ENCODE measurements at places on chromosomes 3 and 15.
A peak's percentile ranks its signal among the peaks of the same experiment; 100 is the strongest.

DNA sequence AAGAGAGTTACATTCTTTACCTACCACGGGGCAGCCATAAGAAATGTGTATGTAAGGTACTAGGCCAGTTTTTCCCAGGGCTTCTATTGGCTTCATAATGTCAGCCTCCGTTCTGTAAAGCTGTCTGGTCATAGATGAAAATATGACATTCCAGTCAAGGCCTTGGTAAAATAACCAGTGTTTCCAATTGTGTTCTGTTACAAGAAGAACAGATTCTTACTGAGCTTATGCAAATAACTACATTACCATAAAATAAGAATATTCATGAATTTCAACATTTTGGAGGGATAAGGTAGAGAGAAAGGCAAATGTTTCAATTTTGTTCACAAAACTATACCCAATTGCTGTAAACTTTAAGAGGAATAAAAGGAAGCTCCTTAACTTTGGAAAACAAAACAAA, 315.5 kb downstream of the THSD4 start:
- no peak for DNase-seq

GRCh38 chr3:4029135-4029534, 229.9 kb downstream of the LRRN1 start:
- DNase-seq = no peak

- peak; percentile 57 for DNase-seq
Observed at GRCh38 chr3:151156618-151157216, 46.3 kb downstream of the GPR171 start.

DNA sequence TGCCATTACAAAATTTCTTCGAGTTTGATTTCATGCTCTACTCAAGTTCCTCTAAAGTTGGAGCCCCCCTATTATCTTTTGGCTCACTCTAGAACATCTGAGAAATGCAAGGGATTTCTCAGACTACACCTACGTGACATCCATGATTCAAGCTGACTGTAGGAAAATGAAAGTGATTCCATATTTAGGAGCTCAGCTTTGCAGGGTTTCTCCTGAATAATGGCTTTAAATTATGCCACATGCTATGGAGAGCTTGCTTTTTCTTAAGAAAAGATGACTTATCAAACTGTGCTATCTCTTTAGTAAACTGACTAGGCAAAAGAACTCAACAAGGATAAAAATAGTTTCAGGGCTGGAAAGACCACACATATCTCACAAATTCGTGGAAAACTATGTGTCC, 292.1 kb downstream of the LSAMP start:
- DNase-seq = peak; percentile 18

GRCh38 chr3:191314109-191314728, 15.0 kb upstream of the CCDC50 start:
- no peak for DNase-seq

GRCh38 chr15:50798684-50799083, 33.2 kb upstream of the SPPL2A start:
- DNase-seq = no peak

GRCh38 chr3:126530171-126531050, 6.5 kb downstream of the CHST13 start:
- DNase-seq = no peak

DNA sequence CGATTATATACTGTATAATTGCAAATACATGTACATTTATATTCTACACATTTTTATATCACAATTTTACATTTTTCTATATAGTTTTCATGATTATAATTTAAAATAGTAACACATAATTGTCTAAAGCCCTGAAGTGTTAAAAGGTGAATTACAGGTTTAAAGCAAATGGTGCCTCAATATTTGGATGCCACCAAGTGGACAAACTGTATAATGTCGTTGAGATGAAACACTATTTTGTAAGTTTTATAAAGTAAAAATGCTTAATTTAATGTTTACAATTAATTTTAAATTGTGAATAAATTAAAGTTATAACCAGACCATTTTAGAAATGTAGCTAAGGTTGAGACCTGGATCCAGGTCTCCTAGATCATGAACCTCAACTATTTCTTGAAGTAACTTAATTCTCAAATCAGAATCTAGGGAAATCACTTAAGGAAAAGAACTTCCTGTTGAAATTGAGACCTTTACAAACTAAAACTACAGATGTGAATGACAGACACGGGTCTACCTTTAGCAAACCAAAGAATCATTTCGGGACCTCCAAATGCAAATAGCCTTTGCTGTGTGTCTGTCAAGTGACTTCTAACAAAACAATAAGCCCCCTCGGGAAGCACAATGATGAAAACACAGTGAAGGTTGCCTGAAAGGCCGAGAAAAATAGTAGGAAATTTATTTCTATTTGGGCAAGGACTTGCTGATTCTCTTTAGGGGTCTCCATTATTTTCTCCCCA, 37.8 kb downstream of the EHHADH start:
- DNase-seq = no peak

DNA sequence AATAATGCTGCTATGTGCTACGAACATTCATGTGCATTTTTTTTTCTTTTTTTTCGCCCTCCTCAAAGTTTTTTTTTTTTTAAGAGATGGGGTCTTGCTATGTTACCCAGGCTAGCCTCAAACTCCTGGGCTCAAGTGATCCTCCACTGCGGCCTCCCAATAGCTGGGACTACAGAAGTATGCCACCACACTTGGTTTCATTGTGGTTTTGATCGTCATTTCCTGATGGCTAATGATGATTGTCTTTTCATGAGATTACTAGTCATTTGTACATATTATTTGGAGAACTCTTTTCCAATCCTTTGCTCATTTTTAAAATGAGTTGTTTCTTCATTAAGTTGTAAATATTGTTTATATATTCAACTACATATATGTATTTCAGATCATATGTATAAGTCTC, 48.8 kb downstream of the FBXO22 start:
- DNase-seq = no peak

GRCh38 chr3:101278727-101279126, 41.6 kb downstream of the IMPG2 start:
- DNase-seq = no peak

DNA sequence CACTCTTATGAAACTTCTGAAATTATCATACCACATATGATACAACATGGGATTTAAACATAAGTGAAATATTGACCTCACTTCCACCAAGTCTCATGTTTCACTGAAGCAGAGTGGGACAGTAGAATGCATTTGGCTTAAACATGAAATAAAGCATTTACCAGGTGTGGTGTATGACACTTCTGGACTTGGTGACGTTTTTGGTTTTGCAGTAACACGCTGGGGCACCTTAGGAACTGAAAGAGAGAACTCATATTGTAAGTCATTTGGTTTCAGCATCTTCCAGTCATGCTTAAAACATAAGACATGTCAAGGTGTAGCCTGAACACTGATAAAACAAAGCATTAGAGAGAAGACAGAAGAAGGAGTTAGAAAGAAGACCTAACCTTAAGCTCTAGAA, 95.3 kb downstream of the TFG start:
- no peak for DNase-seq

DNA sequence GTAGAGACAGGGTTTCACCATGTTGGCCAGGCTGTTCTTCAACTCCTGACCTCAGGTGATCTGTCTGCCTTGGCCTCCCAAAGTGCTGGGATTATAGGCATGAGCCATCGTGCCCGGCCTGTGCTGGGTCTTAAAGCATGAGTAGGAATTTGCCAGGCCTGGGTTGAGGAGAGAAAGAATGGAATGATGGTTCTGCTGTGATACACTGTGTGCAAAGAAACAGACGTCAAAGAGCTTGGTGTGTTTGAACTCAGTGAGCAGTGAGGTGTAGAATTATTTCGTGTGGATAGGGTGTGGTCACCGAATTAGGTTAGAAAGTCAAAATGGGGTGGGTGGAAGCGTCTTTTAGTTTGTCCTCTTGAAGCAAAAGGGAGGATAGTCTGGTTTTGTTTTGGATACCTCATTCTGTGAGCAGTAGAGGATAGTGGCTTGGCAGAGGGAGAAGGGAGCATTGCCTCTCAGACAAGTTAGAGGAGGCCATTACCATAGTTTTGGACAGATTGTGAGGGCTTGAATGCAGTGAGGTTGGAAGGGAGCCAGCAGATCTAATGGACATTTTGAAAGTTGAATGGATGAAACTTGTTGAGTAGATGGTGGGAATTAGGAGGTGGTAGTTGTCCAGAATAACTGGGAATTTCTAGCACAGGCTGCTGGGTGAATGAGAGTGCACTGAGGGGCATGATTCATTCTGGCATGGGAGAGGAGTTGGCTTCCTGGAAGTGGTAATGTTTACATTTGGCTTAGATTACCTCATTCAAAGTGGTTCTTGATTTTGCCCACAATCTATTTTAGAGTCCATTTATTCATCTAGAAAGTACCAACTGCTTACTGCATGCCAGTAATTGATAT, 27.2 kb downstream of the AKAP13 start:
- peak; percentile 79 for DNase-seq

- no peak for DNase-seq
Observed at GRCh38 chr3:155377847-155378246, 84.4 kb upstream of the STRIT1 start.

- DNase-seq = peak; percentile 94
Observed at GRCh38 chr3:49616491-49616941, 57.6 kb upstream of the APEH start.

DNA sequence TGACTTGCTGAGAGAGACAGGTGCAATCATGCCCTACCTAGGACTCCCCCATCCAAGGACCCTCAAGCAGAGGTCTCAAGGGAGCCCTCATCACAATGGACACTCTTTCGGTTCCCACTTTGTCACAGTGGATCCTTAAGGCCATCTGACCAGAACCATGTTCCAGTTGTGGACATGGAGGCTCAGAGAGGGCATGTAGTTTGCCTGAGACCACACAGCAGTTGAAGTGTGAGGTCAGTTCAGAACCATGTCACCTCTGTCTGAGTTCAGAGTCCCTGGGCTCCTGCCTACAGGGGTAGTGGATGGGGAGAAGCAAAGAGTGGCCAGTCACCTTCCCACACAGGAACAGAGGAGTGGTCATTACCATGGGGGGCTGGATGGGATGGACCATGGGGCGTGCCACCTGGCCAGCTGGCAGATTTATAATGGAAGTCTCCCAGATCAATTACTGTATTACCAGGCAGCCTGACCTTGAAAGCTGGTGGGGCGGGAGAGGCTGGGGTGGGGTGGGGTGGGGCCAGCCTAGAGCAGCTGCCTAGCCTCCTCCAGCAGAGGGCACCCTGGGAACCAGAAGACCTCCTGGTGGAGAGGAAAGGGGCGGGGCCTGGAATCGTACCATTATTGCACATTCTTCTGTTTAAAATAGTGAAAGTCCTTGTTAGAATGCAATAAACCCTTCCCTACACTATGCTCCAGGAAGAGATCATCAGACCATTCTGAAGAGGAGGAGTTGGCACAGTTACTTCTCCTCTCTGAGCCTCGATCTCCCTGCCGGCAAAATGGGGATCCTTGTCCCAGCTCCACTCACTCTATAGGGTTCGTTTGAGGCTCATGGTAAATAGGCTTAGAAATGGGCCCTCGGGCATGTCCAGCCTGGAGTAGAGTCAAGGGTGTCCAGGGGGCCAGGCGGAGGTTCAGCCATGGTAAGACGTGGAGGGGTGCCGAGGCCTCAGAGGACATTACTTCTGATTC, 26.9 kb upstream of the LINGO1 start:
- peak; percentile 57 for DNase-seq
